H4 (cell line): ENCODE measurements at places on chromosomes 4 and X.
A peak's percentile ranks its signal among the peaks of the same experiment; 100 is the strongest.

- no peak for DNase-seq
Measured at GRCh38 chr4:164116286-164116685, 621.8 kb downstream of the TMA16 start.

GRCh38 chr4:16667464-16667863, 231.0 kb downstream of the LDB2 start:
- peak; percentile 44 for DNase-seq

- no peak for DNase-seq
Measured at GRCh38 chrX:28576117-28576516, 11.1 kb upstream of the IL1RAPL1 start.

DNA sequence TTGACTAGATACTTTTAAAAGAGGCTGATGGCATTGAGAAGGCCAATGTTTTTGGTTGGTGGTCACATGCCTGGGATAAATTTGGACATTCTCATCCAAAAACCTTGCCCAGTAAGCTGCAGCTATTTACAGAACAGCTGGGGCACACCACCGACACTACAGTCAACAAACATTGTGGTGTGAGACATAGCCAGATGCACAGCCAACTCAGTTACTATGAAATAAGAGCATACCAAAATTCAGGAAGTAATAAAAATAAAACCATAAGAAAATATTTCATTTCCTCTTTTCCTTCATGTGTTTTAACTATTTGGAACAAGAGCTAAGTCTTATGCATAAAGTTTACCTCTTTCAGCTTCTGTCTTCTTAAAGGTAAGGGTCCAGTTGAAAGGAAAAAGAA, 8.8 kb downstream of the PPM1K start:
- no peak for DNase-seq

DNA sequence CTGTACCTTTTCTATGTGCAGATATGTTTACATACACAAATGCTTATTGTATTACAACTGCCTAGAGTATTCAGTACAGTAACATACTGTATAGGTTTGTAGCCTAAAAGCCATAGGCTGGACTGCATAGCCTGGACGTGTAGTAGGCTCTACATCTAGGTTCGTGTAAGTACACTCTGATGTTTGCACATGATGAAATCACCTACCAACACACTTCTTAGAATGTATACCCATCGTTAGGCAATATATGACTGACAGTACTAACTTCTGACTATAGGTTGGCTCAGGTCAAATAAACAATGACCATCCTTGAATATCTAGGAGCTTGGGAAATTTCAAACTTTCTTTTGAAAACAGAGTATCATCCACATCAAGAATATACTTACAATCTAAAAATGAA, 139.0 kb downstream of the CORIN start:
- DNase-seq: no peak

GRCh38 chr4:147994076-147994475, 262.2 kb downstream of the ARHGAP10 start:
- no peak for DNase-seq

DNA sequence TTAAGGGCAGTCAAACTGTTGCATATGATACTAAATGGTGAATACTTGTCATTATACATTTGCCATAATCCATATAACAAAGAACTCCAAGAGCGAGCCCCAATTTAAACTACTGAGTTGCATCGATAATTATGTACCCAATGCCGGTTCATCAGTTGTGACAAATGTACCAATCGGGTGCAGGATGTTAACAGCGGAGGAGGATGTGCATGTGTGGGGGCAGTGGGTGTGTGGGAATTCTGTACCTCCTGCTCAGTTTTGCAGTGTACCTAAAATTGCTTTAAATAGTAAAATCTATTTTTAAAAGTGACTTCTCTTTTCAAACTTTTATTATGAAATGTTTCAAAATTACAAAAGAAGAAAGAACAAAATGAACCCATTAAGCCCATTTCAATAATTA, 20.8 kb upstream of the CDS1 start:
- no peak for DNase-seq

DNA sequence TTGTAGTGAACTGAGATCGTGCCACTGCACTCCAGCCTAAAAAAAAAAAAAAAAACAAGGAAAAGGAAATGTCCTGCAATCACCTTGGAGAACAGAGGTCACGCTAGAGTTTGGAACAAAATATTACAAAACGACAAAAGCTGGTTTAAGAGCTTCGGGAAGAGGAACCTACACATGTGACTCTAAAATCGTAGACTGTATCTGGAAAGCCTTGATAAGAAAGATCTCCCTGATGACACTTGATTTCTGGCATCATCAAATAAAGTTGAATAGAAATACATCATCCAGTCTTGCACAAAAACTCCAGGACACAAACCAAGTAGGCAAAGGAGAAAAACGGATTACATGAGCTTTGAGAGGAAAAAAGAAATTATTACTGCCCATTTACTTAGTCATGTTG, 31.1 kb upstream of the DOCK11 start:
- DNase-seq: no peak

GRCh38 chrX:144293229-144293628, 409.4 kb downstream of the UBE2NL start:
- DNase-seq: no peak

- DNase-seq: no peak
Measured at GRCh38 chr4:16852228-16852627, 46.2 kb downstream of the LDB2 start.
